ENCODE measurements at places on chromosomes 2 and 18.

- no peak for DNase-seq
These were observed 326.8 kb downstream of the CCDC85A start for GRCh38 chr2:56510610-56511009.

DNA sequence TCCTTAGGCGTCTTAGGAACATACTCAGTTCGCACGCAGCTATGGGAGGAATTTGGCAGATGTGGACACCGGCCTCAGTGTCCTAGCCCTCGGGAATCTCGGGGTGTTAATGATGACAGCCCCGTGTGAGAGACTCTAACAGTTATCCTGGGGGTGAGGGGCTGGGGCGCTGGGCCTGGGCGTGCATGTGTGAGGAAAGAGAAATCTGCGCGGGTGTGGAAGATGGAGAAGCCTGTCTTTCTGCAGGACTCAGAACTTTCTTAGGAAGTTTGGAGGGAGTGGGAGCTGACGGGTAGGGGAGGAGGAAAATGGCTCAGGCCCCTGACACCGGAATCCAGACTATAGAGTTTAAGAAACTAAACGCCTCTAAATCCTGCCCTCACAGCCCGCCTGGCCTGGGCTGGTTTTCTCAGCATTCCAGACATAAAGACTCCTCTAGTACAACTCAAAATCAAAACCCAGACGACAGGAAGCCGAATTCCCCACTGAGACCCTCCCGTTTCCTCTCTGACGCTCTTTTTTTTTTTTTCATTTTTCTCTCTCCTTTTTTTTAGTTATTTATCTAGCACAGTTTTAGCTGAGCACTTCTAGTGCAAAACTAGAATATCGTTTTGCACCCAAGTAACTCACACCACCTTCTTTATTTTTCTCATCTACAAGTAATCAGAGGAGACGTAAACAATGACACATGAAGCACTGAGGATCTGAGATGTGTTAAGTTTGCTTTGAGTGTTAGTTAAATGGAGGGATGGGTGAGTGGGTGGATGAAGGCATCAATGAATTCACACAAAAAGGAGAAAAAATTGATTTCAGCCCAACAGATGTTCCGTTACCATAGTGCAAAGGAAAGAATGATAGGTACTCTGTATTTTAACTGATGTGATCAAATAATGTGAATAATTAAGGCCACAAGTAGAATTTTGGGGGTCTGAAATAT lies 1.2 kb upstream of the HAAO start:
- DNase-seq: no peak

DNA sequence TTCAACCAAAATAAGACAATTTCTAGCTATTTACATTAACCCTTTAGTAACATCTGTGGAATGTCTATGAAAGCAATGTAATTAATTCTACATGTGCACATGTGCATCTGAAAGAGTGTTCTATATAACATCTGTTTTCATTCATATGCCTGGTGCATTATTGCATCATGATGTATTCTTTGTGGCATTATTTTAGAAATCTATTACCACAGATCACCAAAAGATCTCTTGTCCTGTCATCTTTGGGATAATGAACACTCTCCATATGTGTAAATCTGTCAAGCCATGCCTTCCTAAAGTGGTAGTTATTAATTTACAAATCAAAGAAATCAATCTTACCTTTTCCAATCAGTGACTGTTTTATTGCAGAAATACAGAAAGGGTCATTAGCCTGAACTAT lies 86.9 kb downstream of the TRIB2 start:
- no peak for DNase-seq

DNA sequence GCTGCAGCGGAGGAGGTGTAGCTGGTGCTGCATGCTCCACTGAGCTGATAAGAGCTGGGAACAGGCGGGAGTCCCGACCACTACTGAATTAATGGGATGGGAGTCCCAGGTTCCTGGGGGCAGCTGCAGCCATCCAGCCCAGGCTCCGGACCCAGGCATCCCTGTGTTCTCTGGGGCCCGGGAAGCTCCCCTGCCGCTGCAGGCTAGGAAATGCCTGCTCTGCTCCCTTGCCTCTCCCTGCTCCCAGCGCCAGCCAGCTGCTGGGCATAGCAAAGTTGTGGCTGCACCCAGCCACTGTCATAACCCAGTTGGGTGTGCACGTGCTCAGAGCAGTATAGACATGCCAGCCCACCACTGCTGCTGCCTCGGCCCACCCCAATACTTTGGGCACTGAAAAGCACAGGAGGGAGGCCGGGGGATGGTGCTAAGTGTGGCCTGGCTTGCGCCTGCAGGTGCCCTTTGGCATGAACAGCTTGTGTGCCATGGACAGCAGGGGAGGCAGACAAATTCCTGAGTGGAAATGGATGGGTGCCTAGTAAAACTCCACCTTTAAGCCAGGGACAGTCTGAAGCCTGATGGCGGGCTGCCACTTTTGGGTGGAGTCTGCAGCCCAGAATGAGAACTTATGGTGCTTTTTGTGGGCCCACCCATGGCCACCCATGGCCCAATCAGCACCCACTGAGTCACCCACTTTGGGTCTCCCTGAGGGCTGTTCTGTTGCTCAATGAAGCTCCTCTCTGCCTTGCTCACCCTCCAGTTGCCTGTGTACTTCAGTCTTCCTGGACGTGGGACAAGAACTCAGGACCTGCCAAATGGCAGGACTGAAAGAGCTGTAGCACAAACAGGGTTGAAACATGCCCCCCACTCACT lies 219.3 kb upstream of the TMEFF2 start:
- no peak for DNase-seq

DNA sequence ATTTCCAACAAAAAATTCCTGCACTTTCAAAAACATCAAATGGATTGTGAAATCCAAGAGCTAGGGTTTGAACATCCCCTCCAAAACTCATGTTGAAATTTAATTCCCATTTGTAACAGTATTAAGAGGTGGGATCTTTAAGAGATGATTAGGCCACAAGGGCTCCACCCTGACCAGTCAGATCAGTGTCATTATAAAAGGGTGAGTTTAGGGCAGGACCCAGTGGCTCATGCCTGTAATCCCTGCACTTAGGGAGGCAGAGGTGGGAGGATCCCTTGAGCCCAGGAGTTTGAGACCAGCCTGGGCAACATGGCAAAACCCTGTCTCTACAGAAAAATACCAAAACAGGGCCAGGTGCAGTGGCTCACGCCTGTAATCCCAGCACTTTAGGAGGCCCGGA lies 8.9 kb downstream of the GTF3C2 start:
- no peak for DNase-seq

- no peak for DNase-seq
These were observed 35.1 kb upstream of the SLC14A1 start for GRCh38 chr18:45688833-45689232.

DNA sequence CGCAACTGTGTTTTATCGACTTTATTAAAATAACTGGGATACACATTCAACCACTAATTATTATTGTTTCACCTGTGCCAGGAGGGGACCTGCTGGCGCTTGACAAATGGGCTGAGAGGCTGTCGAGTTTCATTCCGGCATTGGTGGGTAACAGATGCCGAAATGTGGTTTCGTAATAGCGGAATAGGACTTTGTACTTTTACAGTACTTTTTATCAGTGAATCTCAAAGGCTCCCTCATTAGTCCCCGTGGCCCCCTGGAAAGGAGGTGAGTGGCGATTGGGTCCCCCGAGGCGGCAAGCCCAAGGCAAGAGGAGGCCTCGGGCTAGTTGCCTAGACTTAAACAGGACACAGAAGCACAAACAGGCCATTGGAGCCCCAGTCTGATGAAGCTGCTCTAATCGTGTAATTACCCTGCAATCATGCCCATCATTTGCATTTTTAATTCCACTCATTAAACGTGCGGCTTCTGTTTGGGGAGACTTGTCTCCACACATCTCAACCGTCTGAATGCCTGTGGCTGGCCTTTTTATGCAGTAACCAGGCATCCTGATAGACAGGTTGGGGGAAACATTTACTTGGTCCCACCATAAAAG lies 193.2 kb downstream of the INO80D start:
- no peak for DNase-seq

DNA sequence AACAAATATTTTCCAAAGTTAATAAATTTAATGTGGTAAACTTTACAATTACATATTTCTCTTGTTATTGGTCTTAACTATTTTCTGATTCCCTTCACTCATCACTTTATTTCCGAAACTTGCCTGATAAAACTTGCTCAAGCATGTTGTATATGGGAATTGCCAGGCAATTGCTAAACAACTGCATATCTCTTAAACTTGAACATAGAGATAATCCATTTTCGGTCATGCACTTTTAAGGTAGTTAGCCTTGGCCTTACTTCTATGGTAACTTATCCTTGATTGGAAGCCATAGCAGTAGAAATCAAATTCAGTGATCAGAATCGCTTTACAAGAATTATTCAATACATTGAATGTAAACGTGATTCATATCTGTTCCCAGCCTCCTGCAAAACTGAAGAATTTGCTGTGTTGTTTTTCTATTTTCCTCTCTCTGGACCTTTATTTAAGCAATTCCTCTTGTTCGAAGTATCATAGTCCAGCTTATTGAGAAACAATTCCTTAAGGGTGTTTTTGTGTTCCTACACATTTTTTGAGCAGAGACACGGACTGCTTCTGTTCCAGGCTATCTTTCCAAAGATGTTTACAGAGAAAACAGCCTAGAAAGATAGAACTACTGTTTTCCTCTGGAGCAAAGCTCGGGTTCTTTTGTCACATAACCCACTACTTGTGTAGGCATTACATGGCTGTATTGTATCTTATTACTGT lies 674.3 kb downstream of the IRS1 start:
- no peak for DNase-seq

- DNase-seq: no peak
These were observed 561.4 kb downstream of the ADCYAP1 start for GRCh38 chr18:1466035-1466434.

- DNase-seq: no peak
These were observed 107.2 kb downstream of the RNF152 start for GRCh38 chr18:61785588-61785987.

DNA sequence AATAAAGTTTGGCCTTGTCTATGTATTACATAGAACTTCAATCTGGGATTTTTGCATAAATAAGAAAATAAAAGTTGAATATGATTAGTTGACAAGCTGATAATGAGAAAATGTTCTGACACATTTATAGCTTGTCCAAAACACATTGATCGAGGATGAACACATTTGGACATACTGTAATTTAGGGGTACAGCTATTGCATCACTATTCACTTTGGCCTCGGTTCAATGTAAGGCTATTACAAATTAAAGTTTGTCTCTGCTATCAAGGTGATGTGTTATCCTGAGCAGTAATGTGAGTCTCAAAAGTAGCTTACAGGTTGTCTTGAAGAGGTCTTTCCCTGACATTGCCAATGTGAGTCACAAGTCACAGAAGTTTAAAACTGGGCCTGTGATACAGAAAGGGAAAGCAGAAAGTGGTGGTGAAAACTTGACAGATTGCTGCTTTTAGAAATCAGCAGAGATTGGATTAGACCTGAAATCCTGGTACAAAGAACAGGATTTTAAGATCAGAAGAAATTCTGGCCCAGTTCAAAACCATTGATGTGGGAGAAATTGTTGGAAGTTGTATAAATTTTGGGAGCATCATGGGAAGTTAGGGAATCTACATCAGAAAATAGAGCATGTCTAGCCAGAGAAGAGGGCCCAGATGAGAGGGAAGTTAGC lies 674.1 kb downstream of the NYAP2 start:
- no peak for DNase-seq

DNA sequence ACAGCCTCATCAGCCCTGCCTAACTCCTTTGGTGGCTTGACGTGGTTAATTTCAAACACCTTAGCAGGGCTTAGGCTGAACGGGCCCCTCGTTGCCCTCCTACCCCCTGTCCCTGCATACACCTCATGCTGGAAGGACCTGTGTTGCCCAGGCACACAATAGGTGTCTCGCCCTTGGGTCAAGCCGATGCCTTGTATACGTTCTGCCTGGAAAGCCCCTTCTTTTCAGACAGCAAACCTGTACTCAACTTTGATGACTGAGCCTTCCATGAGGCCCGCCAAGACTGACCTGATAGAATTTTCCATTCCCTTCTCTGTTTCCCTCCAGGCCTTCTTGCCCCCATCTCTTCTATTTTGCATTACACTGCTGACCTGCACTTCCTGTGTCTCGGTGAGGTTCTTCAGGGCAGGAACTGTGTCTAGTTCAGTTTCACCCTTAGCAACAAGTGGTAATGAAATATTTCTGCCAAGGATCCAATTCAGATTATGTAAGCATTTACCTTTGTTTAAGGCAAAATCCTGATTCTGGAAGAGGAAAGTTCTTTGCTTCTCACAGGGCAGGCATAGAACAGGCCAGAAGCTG lies 7.9 kb downstream of the GREB1 start:
- DNase-seq: no peak

- no peak for DNase-seq
These were observed 62.0 kb downstream of the POLE4 start for GRCh38 chr2:75020476-75020875.

GRCh38 chr2:69995511-69995910 lies 34.1 kb upstream of the ASPRV1 start:
- no peak for DNase-seq

GRCh38 chr2:232028631-232029030 lies 67.1 kb downstream of the DIS3L2 start:
- DNase-seq: no peak

GRCh38 chr18:52850031-52850560 lies 510.1 kb downstream of the DCC start:
- no peak for DNase-seq

DNA sequence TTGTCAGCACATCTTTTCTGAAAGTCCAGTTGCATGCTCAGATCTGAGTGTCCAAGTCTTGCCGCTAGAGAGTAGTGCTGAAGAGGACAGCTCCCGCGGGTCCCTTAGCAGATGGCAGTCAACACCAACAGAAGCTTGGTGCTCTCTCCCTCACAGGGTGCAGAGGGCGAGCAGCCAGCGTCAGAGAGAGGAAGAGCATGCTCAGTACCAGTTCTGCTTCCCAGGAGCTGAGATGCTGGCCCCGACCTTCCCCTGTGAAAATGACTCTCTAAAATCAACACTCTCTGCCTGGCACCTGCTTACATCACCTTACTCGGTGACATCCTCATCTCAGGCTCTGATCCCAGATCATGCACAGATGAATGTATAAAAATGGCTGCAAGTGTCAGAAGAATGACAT lies 86.0 kb upstream of the TWIST2 start:
- DNase-seq: no peak

GRCh38 chr18:79815657-79816056 lies 17.9 kb downstream of the KCNG2 start:
- no peak for DNase-seq

- no peak for DNase-seq
These were observed 631.5 kb upstream of the KLHL29 start for GRCh38 chr2:22753476-22753875.

- DNase-seq: no peak
These were observed 93.9 kb downstream of the EVA1A start for GRCh38 chr2:75466708-75467311.

DNA sequence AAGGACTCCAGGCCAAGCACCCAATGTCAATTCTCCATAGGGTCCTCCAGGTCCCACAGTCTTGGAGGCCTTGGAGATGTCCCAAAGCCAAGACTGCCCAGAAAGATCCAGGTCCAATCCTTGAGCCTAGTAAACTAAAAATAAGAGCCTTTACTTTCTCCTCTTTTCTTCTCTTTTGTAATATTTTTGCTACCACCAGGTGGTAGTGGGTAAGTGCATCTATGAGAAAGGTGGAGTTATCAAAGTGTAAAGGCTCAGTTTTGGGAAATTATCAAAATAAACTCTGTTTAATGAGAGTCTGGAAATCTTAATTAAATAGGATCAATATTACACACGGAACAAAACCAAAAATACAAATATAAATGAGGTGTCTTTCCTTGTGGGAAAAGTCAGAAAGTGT lies 276.4 kb downstream of the ALK start:
- no peak for DNase-seq

- no peak for DNase-seq
These were observed 4.7 kb downstream of the SLC11A1 start for GRCh38 chr2:218386505-218387368.

All from NCI-H1092 (cell line).